Foreskin keratinocyte (primary cell): ENCODE measurements at places on chromosomes 1 and 21. TPM values are rescaled to one million over a fixed set of nuclear protein-coding genes. Genes with fewer than 3 reads are reported as not detected.

GRCh38 chr1:201326710-201327109, 43.4 kb downstream of the PKP1 start:
- DNase-seq: no peak

DNA sequence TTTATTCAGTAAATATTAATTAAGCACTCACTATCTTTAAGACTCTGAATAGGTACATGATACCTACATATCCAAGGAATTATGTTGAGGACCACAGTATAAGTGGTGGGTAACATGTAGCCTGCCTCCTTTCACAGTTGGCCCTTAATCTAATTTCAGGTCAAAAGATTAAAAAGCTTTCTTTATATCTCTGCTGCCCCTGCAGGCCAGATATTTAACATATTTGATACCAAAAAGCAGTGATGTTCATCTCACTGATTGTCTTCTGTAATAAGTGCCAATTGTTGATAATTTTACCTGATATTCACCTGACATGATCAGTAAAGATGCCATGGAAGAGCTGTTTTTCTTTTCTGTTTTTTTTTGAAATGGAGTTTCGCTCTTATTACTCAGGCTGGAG, 36.5 kb downstream of the RLF start:
- DNase-seq: no peak

DNA sequence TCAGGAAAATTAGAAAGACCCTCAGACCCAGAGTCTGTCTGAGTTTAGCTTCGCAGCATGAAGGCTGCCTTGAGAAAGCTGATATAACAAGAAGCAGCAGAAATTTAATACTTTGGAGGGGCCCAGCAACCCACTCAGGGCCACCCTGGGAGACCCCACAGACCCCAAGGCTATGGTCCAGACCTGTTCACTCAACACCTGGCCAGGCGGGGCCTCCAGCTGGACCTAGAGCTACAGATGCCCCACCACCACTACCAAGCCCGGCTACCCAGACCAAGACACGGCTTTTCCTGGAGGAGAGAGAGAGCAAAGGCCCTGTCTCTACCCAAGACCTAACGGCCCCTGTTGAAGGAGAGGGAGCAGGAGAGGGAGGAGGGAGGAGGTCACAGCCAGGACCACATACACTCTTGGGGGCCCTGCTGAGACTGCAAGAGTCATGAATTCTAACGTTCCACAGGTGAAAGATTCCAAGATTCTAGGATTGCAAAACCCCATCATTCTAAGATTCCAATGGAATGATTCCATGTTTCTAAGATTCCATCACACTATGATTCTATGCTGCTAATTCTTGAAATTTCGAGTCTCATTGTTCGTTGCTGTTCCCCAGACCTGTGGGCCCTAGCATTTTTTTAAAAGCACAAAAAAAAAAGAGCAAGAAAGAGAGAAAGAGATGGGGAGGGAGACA, 53.2 kb downstream of the LACTBL1 start:
- no peak for DNase-seq

ERICH3 gene
- not detected in 2 replicates for polyA plus RNA-seq

- no peak for DNase-seq
Measured at GRCh38 chr1:115312742-115313141, 25.3 kb downstream of the NGF start.
